Glutamatergic neuron (in vitro differentiated cells): ENCODE measurements at places on chromosomes 7 and 10. TPM values are rescaled to one million over a fixed set of nuclear protein-coding genes. Genes with fewer than 3 reads are reported as not detected.
A peak's percentile ranks its signal among the peaks of the same experiment; 100 is the strongest.

The ADAMTS14 gene
- 29.8 TPM for total RNA-seq

DNA sequence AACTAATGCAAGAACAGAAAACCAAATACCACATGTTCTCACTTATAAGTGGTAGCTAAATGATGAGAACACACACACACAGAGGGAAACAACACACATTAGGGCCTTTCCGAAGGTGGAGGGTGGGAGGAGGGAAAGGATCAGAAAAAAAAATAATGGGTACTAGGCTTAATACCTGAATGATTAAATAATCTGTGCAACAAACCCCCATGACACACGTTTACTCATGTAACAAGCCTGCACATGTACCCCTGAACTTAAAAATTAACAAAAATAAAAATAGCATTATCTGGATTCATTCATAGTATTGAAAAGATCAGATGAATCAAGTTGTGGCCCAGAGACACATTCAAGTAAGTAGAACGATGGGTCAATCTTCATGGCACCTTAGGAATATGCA is 159.5 kb upstream of the POT1 start:
- no peak for DNase-seq
- peaks cover 4% of the 10 kb centered on the region for H3K4me1 ChIP-seq
- H3K27ac ChIP-seq = no peak overlapping the region
- H3K4me3 ChIP-seq = no peak overlapping the region
- H3K36me3 ChIP-seq = no peaks in the 10 kb centered on the region
- no peaks in the 10 kb centered on the region for H3K27me3 ChIP-seq

DNA sequence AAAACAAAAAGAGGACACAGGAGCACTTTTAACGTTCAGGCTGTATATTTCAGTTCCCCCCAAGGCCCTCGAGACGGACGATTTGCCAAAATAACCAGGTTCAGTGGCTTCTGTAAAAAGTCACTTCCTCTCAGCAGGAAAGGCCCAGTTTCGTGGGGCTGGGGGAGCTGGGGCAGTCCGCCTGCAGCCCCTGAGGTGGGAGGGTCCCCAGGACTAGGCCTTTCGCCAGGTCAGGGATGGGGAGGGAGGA is 28.8 kb downstream of the WDR86 start:
- no peak overlapping the region for H3K27ac ChIP-seq
- no peak for DNase-seq
- H3K27me3 ChIP-seq = peaks cover 11% of the 10 kb centered on the region
- no peak overlapping the region for H3K4me3 ChIP-seq
- H3K4me1 ChIP-seq = peaks cover 6% of the 10 kb centered on the region

The PRPS1L1 gene
- not detected for total RNA-seq

DNA sequence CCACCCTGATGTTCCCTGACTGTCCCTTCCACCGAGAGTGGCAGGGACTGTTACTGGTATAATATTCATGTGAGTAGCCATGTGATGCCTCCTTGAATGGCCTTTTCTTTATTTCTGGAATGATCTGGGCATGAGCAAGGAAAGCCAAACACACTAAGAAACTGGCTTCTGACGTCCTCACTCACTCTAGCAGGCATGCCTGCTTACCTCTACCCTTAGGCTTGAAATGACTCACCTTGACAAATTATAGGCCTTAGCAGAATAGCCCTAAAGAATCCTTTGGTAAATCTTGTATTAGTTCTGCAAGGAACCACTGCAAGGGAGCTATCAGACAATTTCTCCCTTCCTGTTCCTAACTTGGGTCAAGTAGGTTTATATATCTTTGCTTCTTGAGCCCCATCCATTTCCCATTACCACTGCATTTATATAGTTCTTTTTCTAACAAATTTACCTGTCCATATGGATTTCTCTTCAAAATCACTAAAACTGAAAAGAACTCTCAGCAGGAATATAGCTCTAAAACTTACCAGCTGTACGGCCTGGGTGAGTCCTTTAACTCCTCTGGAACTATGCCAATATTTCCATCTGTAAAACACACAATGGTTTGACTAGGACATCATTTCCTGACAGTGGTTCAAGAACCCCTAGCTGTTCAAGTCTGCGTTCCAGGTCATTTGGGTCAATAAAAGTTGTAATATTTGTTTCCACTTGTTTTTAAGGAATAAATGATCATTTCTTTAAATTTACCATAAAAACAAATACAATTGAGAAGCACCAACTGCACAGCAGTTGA is 13.0 kb upstream of the NDUFA5 start:
- no peaks in the 10 kb centered on the region for H3K36me3 ChIP-seq
- H3K27me3 ChIP-seq = no peaks in the 10 kb centered on the region
- no peak for DNase-seq
- no peak overlapping the region for H3K27ac ChIP-seq

GRCh38 chr10:71711052-71711623 is 8.4 kb downstream of the C10orf105 start:
- DNase-seq = no peak
- H3K4me3 ChIP-seq = no peak overlapping the region
- no peaks in the 10 kb centered on the region for H3K36me3 ChIP-seq
- H3K27ac ChIP-seq = no peak overlapping the region

DNA sequence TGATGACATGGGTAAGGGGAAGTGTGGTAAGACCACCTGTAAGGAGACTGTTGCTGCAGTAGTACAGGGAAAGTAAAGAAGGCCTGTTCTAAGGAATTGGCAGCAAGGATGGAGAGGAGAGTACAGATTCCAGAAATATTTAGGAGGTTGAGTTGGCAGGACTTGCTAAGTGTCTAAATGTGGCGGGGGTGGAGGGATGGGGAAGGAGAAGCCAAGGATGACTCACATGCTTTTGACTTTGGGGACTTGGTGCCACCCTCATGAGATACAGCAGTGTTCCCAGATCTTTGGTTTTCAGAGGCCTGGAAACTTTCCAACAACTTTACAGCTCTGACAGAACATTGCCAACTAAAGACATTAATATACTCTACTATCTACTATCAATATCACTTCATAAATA is 45.4 kb downstream of the CDK6 start:
- H3K27me3 ChIP-seq = peaks cover 2% of the 10 kb centered on the region
- no peak for DNase-seq
- H3K36me3 ChIP-seq = peaks cover 21% of the 10 kb centered on the region
- H3K4me3 ChIP-seq = no peak overlapping the region
- H3K27ac ChIP-seq = no peak overlapping the region
- peaks cover 39% of the 10 kb centered on the region for H3K4me1 ChIP-seq

- DNase-seq = no peak
- H3K27ac ChIP-seq = peak overlapping the region; percentile 46
- peaks cover 18% of the 10 kb centered on the region for H3K4me1 ChIP-seq
- peaks cover 7% of the 10 kb centered on the region for H3K36me3 ChIP-seq
- H3K4me3 ChIP-seq = no peak overlapping the region
Observed at GRCh38 chr7:119748251-119748860, 524.6 kb upstream of the KCND2 start.

The SEC61G gene
- 103 TPM for total RNA-seq

- peaks cover 3% of the 10 kb centered on the region for H3K4me1 ChIP-seq
- H3K27ac ChIP-seq = no peak overlapping the region
- no peaks in the 10 kb centered on the region for H3K36me3 ChIP-seq
Observed at GRCh38 chr10:89355394-89355931, 22.4 kb upstream of the IFIT1B start.

DNA sequence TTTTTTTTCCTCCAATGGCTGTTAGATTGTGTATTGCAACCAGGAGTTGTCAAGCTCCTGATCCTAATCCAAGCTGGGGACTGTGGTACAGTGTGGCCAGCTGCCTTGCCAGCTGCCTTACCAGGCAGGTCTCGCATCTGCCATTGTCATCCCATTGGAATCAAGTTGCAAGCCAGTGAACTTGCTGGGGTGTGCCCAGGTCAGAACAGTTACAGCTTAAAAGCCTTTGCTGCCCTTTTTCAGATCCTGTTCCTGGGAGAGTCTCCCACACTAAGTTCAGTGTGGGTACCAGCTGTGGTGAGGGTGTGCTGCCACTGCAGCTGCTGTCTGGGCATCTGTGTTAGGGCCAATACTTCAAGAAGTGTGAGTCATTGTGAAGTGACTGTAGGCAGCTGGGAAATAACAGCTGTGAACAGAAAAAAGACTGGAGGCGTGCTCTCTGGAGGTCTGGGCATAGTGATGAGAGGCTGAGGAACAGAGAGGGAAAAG is 72.8 kb downstream of the CCNY start:
- peak overlapping the region; percentile 97 for H3K27ac ChIP-seq
- H3K4me3 ChIP-seq = peak overlapping the region; percentile 62
- H3K4me1 ChIP-seq = peaks cover 46% of the 10 kb centered on the region

GRCh38 chr10:13939391-13939790 is 352.6 kb downstream of the PRPF18 start:
- peaks cover 7% of the 10 kb centered on the region for H3K27me3 ChIP-seq
- peaks cover 28% of the 10 kb centered on the region for H3K36me3 ChIP-seq
- no peak overlapping the region for H3K27ac ChIP-seq
- no peaks in the 10 kb centered on the region for H3K4me1 ChIP-seq
- H3K4me3 ChIP-seq = no peak overlapping the region

- H3K4me1 ChIP-seq = peaks cover 22% of the 10 kb centered on the region
- no peak overlapping the region for H3K27ac ChIP-seq
- no peak overlapping the region for H3K4me3 ChIP-seq
Observed at GRCh38 chr10:78550090-78550489, 516.4 kb downstream of the RPS24 start.

- peak overlapping the region; percentile 85 for H3K4me3 ChIP-seq
- no peaks in the 10 kb centered on the region for H3K36me3 ChIP-seq
- H3K27ac ChIP-seq = no peak overlapping the region
- peak; percentile 25 for DNase-seq
- peaks cover 5% of the 10 kb centered on the region for H3K4me1 ChIP-seq
- peaks cover 5% of the 10 kb centered on the region for H3K27me3 ChIP-seq
Observed at GRCh38 chr7:65509368-65510186, 135.9 kb downstream of the ZNF92 start.

DNA sequence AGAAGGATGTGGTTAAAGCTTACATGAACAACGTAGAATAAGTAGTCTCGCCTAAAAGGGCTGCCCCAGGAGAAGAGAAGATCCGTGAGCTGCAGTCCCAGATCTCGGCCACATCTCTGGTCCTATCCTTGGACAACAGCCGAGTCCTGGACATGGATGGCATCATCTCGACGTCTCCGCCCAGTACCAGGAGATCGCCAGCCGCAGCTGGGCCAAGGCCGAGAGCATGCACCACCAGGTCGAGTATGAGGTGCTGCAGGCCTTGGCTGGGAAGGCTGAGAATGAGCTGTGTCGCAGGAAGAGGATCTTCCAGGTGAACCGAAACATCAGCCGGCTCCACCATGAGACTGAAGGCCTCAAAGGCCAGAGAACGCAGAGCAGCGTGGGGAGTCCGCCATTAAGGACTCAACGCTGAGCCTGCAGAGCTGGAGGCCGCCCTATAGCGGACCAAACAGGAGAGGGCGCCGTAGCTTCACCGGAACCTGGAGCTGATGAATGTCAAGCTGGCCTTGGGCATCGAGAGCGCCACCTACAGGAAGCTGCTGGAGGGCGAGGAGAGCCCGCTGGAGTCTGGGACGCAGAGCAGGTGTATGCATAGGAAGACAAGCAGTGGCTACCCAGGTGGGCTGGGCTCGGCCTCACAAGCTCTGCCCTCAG is 22.2 kb downstream of the LIPK start:
- H3K4me3 ChIP-seq = no peak overlapping the region
- peak; percentile 74 for DNase-seq
- no peaks in the 10 kb centered on the region for H3K36me3 ChIP-seq
- peaks cover 2% of the 10 kb centered on the region for H3K4me1 ChIP-seq
- no peaks in the 10 kb centered on the region for H3K27me3 ChIP-seq

DNA sequence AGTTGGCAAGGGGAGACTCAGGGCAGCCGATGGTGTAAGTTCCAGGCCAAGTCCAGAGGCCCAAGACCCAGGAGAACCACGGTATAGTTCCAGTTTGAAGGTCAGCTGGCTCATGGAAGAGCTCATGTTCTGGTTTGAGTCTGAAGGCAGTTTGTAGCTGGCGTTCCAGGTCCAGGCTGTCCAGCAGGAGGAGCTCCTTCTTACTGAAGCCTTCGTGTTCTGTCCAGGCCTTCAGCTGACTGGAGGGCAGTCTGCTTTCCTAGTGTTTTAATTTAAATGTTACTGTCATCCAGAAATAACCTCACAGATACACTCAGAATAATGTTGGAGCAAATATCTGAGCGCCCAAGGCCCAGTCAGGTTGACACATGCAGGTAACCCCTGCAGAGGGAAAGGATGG is 4.2 kb downstream of the SUN1 start:
- H3K36me3 ChIP-seq = no peaks in the 10 kb centered on the region
- peak overlapping the region; percentile 67 for H3K4me3 ChIP-seq
- peaks cover 17% of the 10 kb centered on the region for H3K27me3 ChIP-seq
- H3K27ac ChIP-seq = peak overlapping the region; percentile 97
- no peak for DNase-seq
- peaks cover 66% of the 10 kb centered on the region for H3K4me1 ChIP-seq

DNA sequence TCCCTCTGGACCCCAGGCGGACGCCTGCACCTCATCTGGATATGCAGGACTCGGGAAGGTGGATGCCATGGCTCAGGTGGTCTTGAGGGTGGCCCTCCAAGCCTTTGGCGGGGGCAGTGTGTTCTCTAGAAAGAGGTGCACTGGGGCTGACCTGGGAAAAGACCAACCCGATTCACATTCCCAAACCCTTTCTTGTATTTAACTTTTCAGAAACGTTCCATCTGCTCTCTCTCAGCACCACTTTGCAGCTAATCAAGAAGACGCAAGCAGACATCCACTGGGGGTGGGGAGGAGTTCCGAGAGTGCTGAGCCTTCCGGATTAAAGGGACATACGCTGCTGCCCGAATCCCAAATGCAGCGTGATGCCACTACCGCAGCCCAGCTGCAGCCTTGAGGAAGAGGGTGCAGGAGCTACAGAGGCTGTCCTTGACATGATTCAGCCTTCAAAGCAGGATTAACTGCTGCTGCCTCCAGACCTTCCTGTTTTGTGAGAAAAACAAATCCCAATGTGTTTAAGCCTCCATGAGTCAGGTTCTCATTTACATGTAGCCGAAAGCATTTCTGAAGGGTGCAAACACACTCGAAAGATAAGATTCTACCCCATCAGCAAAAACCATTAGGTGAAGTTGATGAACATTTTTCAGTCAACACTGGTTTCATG is 39.9 kb downstream of the RBM17 start:
- peak overlapping the region; percentile 26 for H3K27ac ChIP-seq
- H3K4me1 ChIP-seq = peaks cover 7% of the 10 kb centered on the region
- no peak for DNase-seq
- H3K36me3 ChIP-seq = no peaks in the 10 kb centered on the region

DNA sequence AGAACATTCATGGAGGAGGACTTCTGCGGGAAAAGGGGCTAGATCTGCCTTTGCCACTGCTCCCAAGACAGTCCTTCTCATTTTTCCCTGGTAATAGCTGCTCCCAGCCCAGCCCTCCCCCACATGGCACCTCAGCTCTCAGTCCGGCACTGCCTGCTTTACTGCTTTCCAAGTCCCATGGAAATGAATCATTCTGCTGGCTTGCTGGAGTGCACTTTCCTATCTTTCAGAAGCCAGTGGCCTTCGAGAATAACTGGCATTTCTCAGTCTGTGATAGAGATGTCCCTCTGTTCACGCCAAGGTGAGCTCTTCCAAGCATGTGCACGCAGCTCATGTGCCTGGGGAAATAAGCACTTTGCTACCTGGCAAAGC is 61.4 kb downstream of the SYPL1 start:
- H3K4me1 ChIP-seq = peaks cover 4% of the 10 kb centered on the region
- no peaks in the 10 kb centered on the region for H3K27me3 ChIP-seq
- no peaks in the 10 kb centered on the region for H3K36me3 ChIP-seq
- no peak for DNase-seq

The GTPBP4 gene
- 45.4 TPM for total RNA-seq

The ITGB8 gene
- 19.0 TPM for total RNA-seq

GRCh38 chr7:132486274-132486610 is 90.0 kb downstream of the PLXNA4 start:
- H3K36me3 ChIP-seq = peaks cover 16% of the 10 kb centered on the region
- peaks cover 3% of the 10 kb centered on the region for H3K27me3 ChIP-seq
- H3K27ac ChIP-seq = no peak overlapping the region
- no peak overlapping the region for H3K4me3 ChIP-seq
- DNase-seq = peak; percentile 45

GRCh38 chr10:14815681-14816080 is 22.2 kb downstream of the CDNF start:
- H3K36me3 ChIP-seq = no peaks in the 10 kb centered on the region
- peaks cover 4% of the 10 kb centered on the region for H3K27me3 ChIP-seq
- no peak overlapping the region for H3K27ac ChIP-seq
- no peak for DNase-seq
